ENCODE measurements at places on chromosomes 3 and 15.

DNA sequence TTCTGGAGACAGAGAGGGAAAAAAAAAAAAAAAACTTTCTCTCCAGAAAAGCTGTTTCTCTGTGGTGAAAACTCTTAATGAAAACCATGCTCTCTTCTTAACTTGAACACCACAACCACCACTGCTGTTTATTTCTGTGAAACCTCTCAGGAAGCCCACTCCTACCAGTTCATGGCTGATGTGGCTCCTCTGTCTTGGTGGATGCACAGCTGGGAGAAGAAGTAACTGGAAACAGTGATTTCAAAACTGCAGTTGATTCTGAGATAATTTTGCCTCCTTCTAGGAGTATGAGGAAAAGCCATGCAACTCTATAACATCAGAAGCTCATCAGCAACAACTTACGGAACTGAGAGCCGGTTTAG lies 40.2 kb upstream of the PYGO1 start:
- no peaks in the 10 kb centered on the region for H3K4me1 ChIP-seq
- DNase-seq, result no peak
- H3K4me3 ChIP-seq, result no peak overlapping the region
- H3K27me3 ChIP-seq, result peaks cover 15% of the 10 kb centered on the region

- no peak overlapping the region for H3K4me3 ChIP-seq
- DNase-seq, result no peak
- peaks cover 4% of the 10 kb centered on the region for H3K36me3 ChIP-seq
Observed at GRCh38 chr3:192825657-192826200, 91.9 kb downstream of the MB21D2 start.

DNA sequence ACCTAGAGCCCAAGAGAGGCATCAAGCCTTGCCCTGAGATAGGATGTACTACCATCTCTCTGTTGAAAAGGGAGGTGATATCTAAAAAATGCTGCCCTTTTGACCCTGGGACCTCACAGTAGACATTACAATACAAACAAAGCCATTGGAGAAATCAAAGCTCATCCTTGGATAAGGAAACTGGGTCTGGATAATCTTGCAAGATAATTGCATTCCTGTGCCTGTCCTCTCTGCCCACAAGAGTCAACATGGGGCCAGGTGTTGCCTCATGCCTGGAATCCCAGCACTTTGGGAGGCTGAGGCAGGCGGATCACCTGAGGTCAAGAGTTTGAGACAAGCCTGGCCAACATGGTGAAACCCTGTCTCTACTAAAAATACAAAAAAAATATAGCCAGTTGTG lies 57.3 kb upstream of the DLG1 start:
- no peaks in the 10 kb centered on the region for H3K36me3 ChIP-seq
- no peak for DNase-seq
- no peaks in the 10 kb centered on the region for H3K4me1 ChIP-seq

GRCh38 chr3:107662124-107662507 lies 139.4 kb downstream of the BBX start:
- no peak for DNase-seq
- H3K27me3 ChIP-seq, result no peaks in the 10 kb centered on the region
- no peak overlapping the region for H3K4me3 ChIP-seq
- peaks cover 43% of the 10 kb centered on the region for H3K4me1 ChIP-seq
- no peak overlapping the region for H3K27ac ChIP-seq

- H3K27ac ChIP-seq, result no peak overlapping the region
- no peak overlapping the region for H3K4me3 ChIP-seq
- H3K36me3 ChIP-seq, result no peaks in the 10 kb centered on the region
- no peaks in the 10 kb centered on the region for H3K27me3 ChIP-seq
Observed at GRCh38 chr3:54999159-54999558, 71.3 kb upstream of the LRTM1 start.
